Uterus (tissue), 4 donors: ENCODE measurements at places on chromosomes 4 and X. TPM values are rescaled to one million over a fixed set of nuclear protein-coding genes. Genes with fewer than 3 reads are reported as not detected.

DNA sequence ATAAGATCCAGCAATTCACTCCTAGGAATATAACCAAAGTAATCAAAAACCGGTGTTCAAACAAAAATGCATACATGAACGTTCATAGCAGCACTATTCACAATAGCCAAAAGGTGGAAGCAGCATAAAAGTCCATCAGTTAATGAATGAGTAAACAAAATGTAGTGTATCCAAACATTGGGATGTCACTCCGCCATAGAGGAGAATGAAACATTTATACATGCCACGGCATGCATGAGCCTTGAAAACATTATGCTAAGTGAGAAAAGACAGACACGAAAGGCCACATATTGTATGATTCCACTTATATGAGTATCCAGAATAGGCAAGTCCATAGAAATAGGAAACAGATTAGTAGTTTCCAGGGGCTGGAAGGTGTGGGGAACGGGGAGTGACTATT, 11.0 kb upstream of the PDLIM3 start:
- H3K4me3 ChIP-seq: no peak overlapping the region
- H3K4me1 ChIP-seq: no peaks in the 10 kb centered on the region
- H3K27me3 ChIP-seq: no peaks in the 10 kb centered on the region
- H3K27ac ChIP-seq: no peak overlapping the region
- H3K36me3 ChIP-seq: no peaks in the 10 kb centered on the region

- no peak for DNase-seq
- peaks cover 5% of the 10 kb centered on the region for H3K4me1 ChIP-seq
- H3K4me3 ChIP-seq: no peak overlapping the region
Observed at GRCh38 chr4:40323866-40324265, 11.3 kb upstream of the CHRNA9 start.

GRCh38 chr4:169229571-169230028, 41.2 kb downstream of the SH3RF1 start:
- no peaks in the 10 kb centered on the region for H3K27me3 ChIP-seq
- no peaks in the 10 kb centered on the region for H3K4me1 ChIP-seq
- no peak overlapping the region for H3K4me3 ChIP-seq
- no peaks in the 10 kb centered on the region for H3K36me3 ChIP-seq

DNA sequence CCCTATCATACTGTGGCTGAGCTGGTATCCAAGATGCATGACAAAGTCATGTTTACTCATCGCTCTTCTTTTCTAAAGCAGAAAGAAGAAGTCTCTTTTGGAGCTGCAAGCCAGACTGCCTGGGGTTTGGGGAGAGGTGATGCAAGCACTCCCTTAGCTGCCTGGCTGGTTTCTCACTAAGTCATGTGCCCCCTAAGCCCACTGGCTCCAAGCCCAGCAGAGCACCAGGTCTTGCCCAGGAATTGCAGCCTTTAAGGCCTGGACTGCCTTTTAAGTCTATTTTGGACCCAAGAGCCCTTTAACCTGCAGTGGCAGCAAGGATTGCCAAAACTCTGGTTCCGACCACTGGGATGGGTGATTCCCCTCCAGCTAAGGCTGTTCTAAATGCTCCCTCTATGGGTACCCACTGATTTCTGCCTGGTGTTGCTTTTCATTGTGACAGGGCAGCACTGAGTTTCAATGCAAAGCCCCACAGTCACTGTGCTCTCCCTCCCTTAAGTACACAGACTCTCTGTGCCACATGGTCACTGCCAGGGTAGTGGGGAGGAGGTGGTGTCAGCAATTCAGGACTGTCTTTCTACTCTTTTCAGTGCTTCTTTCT, 548.6 kb downstream of the TLL1 start:
- H3K4me1 ChIP-seq: no peaks in the 10 kb centered on the region
- no peaks in the 10 kb centered on the region for H3K27me3 ChIP-seq
- H3K27ac ChIP-seq: no peak overlapping the region
- no peaks in the 10 kb centered on the region for H3K36me3 ChIP-seq
- peak; percentile 14 for DNase-seq

DNA sequence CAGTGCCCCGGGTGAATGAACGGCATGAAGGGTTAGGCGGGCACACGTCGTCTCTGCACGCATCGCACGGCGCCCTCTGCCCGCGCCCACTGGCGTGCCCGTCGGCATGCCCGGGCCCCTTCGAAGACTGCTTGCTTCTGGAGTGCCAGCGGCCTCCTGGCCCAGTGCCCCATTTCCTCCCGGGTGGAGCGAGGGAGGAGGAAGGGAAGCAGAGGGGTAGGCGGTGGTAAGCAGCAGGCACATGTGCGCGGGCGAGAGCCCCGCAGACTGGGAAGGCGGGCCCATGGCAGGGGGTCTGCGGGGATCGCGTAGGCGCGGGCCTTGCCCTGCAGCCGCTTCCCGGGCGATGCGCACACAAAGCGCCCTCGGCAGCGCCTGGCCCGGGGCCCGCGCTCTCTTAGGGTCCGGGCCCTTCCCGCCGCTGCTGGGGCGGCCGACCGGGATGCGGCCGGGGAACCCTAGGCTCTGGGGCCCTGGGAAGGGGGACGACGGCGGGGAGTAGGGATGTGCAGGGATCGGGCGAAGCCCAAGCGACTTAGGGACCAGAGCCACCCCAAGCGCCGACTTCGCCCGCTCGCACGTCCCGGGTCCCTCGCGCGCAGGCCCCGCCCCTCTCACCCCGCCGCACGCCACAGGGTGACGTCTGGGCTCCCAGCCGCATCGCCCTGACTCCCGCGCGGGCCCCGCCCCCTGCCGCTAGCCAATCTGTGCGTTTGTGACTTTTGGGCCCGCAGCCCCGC, 866 bp upstream of the EMD start:
- peak overlapping the region; percentile 95 for H3K27ac ChIP-seq
- DNase-seq: peak; percentile 73
- peak overlapping the region; percentile 33 for H3K4me3 ChIP-seq
- no peaks in the 10 kb centered on the region for H3K4me1 ChIP-seq
- no peaks in the 10 kb centered on the region for H3K36me3 ChIP-seq

GRCh38 chrX:120452131-120452530, 17.0 kb downstream of the LAMP2 start:
- no peak overlapping the region for H3K27ac ChIP-seq
- H3K36me3 ChIP-seq: no peaks in the 10 kb centered on the region
- no peaks in the 10 kb centered on the region for H3K4me1 ChIP-seq

GRCh38 chr4:152283801-152284470, 252.0 kb downstream of the FBXW7 start:
- no peaks in the 10 kb centered on the region for H3K36me3 ChIP-seq
- DNase-seq: no peak
- H3K4me1 ChIP-seq: no peaks in the 10 kb centered on the region
- no peak overlapping the region for H3K4me3 ChIP-seq

DNA sequence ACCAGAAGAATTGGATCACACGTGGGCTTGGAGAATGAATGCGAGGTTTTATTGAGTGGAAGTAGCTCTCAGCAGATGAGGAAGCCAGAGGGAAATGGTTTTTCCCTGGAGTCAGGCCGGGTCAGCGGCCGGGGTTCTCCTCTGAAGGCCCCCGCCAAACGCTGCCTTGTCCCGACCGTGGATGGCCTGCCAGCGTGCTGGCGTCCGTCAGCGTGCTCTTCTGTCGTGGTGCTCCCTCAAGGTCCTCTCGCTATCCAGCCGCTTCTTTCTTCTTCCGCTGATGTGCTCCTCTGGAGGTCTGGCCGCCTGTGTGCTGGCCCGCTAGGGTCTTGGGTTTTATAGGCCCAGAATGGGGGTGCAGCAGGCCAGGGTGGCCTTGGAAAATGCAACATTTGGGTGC, 632.2 kb downstream of the TRAM1L1 start:
- no peaks in the 10 kb centered on the region for H3K4me1 ChIP-seq
- no peak overlapping the region for H3K4me3 ChIP-seq
- H3K27me3 ChIP-seq: no peaks in the 10 kb centered on the region
- H3K36me3 ChIP-seq: no peaks in the 10 kb centered on the region

- H3K27ac ChIP-seq: no peak overlapping the region
- no peaks in the 10 kb centered on the region for H3K36me3 ChIP-seq
- DNase-seq: no peak
- H3K4me3 ChIP-seq: no peak overlapping the region
- no peaks in the 10 kb centered on the region for H3K4me1 ChIP-seq
- no peaks in the 10 kb centered on the region for H3K27me3 ChIP-seq
Observed at GRCh38 chr4:24511371-24512063, 72.8 kb downstream of the DHX15 start.

DNA sequence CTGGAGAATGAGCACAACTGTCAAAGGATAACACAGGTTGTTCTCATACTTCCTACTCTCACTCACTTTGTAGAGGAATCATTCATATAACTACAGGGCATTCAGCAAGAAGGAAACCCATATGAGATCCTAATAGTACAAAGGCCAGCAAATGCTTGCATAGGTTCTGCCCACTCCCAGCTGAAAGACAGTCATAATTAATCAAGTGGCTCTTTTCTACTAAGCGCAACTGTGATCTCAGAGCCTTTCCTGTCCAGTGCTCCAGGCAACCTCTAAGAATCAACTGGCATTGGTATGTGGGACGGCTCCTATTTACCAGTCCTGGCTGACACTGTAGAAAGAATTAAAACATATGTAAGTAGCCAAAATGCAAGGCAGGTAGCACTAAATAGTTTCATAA, 18.9 kb upstream of the MND1 start:
- H3K4me1 ChIP-seq: no peaks in the 10 kb centered on the region
- no peak for DNase-seq
- no peaks in the 10 kb centered on the region for H3K36me3 ChIP-seq
- H3K27me3 ChIP-seq: no peaks in the 10 kb centered on the region

DNA sequence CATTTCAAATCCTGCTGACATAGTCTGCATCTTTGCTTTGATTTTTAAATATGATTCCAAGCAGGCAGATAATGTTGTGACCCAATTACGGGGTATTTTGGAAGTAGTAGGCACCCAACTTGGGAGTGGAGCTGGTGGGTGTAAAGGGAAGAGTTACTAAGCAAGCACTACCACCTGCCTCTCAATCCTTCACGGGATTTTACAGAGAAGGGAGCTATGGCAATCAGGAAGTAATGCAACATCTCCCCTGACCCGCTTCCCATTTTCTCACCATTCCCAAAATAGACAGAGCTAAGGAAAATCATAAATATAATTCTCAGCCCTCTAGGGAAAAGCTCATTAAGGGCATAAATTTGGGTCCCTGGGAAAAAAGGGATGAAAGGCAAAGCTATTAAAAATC, 9.2 kb downstream of the APBB2 start:
- peak overlapping the region; percentile 62 for H3K27ac ChIP-seq
- no peak overlapping the region for H3K4me3 ChIP-seq
- H3K27me3 ChIP-seq: no peaks in the 10 kb centered on the region

The SHISA3 gene
- total RNA-seq: 1.8 TPM

The TMEM129 gene
- 31.0 TPM for total RNA-seq

The MAGEA1 gene
- not detected for total RNA-seq

The DUSP9 gene
- 0.21 TPM for total RNA-seq

The SAT1 gene
- 161 TPM for total RNA-seq

The KLB gene
- 0.21 TPM for total RNA-seq

The PAGE4 gene
- not detected for total RNA-seq

The HOPX gene
- 37.4 TPM for total RNA-seq

The NHS gene
- total RNA-seq: 10.5 TPM

The ABCG2 gene
- 61.8 TPM for total RNA-seq

The IBSP gene
- not detected for total RNA-seq
